ENCODE measurements at places on chromosomes 16 and 17.

- DNase-seq, result no peak
Measured at GRCh38 chr17:61005358-61005757, 327.7 kb downstream of the BCAS3 start.

DNA sequence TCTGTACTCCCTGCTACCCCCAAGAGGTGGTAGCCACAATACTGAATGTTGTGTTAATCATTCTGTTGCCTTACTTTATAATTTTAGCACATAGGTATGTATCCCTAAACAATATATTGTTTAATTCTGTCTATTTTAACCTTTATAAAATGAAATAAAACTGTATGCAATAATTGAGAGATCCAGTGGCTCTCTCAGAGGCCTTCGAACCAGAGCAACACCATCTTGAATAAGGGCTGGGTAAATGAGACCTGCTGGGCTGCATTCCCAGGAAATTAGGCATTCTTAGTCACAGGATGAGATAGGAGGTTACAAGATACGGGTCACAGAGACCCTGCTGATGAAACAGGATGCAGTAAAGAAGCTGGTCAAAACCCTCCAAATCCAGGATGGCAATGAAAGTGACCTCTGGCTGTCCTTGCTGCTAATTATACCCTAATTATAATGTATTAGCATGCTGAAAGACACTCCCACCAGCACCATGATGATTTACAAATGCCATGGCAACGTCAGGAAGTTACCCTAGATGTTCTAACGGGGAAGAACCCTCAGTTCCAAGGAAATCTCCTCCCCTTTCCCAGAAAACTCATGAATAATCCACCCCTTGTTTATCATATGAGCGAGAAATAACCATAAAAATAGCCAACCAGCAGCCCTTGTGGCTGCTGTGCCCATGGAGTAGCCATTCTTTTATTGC lies 2.0 kb upstream of the CANT1 start:
- DNase-seq, result no peak

DNA sequence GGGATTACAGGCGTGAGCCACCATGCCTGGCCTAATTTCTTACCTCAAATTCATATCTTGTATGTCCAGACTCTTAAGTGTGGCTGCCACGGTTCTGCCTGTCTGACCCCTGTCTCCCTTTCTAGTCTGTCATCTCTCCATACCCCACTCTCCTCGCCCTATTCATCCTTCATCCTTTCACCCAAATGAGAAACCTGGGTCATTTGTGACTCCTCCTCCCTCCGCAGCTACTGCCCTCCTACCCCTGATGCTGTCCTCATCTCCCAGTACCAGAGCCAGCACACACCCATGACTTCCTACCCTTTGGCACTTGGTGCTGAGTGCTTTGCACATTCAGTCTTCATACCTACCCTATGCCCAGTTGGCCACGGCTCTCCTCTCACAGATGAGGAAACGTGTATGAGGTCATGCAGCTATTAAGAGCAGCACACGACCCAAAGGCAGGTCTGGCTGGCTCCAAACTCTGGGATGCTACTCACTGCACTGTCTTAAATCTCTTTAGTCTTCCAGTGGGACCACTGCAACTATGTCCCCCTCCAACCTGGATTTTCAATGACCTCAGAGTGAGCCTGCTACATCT lies 1.6 kb downstream of the SPATA32 start:
- DNase-seq, result no peak

DNA sequence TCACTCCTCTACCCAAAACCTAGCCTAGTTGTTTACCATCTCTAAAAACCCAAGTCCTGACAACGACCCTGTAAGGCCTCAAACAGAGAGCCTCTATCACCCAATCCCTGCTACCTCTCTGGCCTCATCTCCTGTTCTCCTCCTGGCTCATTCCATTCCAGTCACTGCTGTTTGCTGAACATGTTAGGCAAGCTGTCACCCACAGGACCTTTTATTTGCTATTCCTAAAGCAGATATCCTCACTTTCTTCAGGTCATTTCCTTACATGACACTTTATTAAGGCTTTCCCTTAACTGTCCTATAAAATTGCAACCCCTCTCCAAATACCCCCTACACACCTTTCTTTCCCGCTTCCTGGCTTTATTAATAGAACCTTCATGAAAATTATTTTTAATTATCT lies 85.1 kb downstream of the KANSL1 start:
- peak; percentile 36 for DNase-seq

DNA sequence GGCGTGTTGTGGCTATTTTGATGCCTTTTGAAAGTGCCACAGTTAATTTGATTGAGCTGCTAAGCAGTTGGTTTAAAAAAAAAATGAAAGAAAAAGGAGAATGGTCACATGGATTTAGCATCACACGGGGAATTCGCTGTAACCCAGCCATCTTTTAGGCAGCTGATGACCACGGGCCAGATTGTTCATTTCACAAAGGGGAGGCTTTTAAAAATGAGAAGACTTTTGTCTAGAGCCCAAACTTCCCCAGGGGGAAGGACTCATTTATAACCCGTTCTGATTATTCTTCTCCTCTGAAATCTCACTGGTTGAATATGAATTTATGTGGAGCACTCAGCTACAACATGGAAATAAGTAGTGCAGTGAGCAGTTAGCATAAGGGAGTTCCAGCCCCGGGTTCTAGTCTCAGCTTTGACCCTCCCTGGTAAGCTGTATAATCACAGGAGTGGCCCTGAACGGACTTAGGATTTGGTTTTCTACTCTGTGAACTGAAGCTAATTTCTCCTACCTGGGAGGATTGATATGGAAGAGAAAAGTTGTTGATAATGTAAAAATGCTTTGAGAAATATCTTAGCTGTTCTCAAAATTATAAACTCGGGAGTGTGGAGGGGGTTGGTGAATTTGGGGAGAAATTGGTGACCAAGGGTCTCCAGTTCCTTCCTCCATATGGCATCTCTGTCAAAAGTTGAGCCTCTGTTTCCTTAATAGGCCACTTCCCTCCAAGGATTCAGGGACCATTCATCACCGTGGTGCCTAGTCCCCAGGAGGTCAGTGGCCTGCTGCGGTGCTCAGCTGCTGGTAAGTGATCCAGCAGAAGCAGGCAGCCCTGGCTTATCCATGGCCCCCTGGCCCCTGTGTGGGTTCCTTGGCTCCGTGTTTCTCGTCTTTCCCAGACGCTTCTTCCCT lies 76.4 kb upstream of the TBX2 start:
- DNase-seq, result no peak

- peak; percentile 33 for DNase-seq
Measured at GRCh38 chr17:35795007-35795870, at the start of gene MMP28. TSS of gene MMP28 (minus strand) at chr17:35795641. CDS start at chr17:35795377, 264 bp downstream.

DNA sequence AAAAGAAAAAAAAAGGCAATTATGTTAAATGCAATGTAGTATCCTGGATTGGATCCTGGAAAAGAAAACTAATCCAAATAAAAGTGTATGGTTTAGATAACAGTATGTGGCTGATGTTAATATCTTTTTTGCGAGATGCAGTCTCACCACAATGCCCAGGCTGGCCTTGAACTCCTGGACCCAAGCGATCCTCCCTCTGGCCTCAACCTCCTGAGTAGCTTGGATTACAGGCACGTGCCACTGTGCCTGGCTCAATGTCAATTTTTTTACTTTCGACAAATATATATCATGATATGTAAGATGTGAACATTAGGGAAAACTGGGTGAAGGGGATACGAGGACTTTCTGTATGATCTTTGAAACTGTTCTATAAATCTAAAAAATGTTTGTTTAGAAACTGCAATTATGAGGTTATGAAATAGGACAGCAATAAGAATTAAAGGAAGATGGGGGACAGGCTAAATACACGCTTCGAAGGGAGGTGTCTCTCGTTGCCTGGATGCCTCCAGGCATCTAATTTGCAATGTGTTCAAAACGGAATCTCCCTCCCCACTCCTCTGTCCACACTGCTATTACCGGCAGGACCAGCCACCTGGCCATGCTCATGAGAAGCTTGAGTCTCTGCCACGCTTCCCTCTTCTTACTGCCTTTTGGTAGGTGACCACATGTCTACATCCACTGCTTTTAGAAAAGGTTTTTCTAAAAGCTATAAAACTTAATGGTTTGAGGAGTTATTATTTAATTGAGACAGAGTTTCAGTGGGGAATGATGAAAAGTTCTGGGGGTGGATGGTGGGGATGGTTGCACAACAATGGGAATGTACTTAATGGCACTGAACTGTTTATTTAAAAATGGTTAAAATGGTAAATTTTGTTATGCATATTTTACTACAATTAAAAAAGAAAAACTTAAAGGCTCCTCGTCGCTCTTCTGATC lies 15.2 kb downstream of the UBE2O start:
- no peak for DNase-seq

- peak; percentile 67 for DNase-seq
Measured at GRCh38 chr17:42116705-42117396, 4.3 kb downstream of the KAT2A start.

DNA sequence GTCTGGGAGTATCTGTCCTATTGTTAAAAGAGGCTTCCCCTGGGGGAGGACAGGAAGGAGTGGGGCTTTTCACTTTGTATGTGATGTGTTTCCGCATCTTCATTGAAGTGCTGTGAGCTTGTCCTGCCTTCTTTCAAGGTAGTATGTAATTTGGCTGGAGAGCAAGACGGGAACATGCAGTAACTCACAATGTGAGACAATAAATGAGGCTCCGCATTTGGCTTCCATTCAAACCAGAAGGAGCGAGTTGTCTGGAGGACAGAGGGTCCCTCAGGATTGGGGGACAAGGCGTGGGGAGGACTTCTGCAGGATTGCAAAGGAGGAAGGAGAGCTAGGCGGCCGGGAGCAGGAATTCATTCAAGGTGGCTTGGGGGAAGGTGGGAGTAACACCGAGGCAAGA lies 203.5 kb downstream of the RBFOX3 start:
- DNase-seq, result peak; percentile 3

- DNase-seq, result peak; percentile 88
Measured at GRCh38 chr17:7220593-7221277, 997 bp downstream of the ACADVL start.

GRCh38 chr16:78552716-78553115 lies 453.3 kb downstream of the WWOX start:
- no peak for DNase-seq

- no peak for DNase-seq
Measured at GRCh38 chr17:320809-321385, 31.7 kb downstream of the RPH3AL start.

DNA sequence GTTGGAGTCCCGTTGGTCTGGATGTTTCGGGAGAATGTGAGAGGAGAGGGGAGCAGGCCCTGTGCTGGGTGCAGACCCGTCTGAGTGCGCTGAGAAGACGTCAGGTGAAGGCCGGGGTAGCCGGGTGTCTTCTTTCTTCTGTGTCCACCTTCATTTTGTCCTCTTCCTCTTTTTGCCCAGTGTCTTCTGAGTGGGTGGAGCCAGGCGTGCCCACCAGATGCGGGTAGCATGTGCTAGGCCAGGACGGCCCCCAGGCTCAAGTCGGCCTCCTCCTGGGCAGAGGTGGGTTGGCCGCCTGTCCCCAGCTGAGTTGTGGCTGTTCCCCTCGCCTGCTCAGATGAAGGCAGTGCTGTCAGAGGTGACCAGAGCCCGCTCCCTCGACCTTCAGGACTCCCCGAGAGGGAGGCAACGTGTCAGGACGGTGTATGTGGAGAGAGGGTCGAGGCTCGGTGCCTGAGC lies 3.5 kb downstream of the METRNL start:
- no peak for DNase-seq

DNA sequence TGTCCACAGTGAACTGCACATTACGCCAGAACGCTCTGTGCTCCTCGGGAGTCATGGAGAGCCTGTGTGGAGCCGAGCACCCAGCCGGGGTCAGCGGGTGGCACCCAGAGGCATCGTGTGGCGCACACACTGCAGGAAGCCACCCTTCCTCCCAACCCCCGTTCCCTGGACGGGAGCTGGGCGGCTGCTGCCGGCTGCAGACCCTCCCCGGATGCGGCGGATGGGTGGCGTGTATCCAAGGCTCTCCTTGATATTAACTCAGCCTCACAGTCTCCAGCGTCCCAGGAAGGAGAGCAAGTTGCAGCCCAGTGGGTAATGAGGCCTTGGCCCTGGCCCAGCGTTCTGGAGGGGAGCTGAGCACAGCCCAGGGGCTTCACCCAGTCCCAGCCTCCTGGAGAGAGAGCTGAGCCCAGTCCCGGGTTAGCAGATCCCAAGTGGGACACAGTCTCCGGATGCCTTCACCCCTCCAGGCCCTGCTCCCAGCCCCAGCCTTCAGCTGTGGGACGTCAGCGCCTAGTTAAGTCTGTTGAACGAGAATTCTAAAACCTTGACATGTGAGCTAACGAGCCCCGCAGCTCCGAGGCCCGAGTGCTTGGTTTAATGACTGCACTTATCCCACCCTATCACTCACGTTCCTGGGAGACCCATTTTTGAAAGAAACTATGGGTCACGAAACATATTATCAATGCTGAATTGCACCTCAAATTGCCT lies 86.6 kb downstream of the TBC1D16 start:
- DNase-seq, result no peak

DNA sequence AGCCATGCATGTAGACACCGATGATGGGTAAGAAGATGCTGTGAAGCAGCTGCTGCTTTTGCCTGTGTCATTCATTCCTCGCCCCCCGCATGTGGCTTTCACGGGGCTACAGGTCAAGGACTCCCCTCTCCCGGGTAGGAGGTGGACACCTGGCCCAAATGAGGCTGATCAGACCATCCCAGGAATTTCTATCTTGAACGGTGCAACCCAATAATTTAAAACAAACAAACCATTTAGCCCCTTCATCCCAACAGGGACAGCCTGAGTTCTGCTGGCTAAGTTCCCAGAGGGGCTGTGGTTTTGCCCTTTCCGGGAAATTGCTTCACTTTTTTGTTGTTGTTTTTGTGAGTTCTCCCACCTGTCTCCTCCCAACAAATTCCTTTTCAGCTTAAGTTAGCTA lies 137.7 kb upstream of the CDH5 start:
- DNase-seq, result no peak

All from dermis microvascular lymphatic vessel endothelial cell (primary cell).